ENCODE measurements at places on chromosomes 5 and 9.
A peak's percentile ranks its signal among the peaks of the same experiment; 100 is the strongest.

DNA sequence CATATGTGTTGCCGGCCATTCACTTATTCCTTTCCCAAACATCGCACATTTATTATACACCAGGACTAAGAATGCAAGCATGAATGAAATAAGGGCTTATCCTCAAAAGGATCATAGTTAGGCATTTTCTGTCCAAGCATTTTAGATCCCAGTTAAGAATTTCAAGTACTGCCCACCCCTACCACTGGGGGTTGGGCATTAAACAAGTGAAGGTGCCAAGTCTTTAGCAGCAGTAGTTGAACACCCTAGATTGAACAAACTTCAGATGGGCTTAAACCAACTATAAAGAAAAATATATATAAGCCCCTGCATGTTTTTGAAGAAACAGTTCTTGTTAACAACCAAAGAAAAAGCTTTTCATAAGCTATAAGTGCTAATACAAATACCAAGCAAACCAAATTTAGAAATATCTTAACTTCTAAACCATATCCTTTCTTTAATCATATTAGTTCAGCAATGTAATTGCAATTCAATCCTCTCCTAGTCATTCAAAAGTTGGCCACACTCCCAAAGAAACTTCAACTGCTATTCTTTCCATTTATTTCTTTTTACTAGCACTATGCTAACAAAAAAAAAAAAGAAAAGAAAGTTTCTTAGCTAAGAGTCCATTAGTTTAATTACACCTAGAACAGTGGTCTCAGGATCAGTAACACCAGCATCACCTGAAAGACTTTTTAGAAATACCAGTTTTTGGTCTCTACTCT lies 149.8 kb downstream of the MLLT3 start:
- no peak for DNase-seq

DNA sequence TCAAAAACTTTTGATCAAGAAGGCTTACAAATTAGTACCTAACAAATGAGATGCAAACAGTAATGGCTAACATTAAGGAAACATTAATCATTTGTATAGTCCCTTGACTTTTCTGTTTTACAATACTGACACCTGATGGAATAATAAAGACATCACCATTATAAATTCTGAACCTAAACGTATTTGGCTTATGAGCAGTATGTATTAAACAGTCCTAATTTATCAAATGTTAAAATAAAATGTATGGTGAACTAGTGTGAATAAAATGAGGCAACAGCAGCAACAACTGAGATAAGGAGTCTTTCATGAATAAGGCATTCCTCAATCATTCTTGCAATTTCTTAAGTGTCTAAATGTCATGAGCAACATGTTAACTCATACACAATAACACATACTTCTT lies 6.0 kb downstream of the PUM3 start:
- DNase-seq, result no peak

GRCh38 chr9:70975821-70976220 lies 145.6 kb downstream of the TRPM3 start:
- DNase-seq, result no peak

DNA sequence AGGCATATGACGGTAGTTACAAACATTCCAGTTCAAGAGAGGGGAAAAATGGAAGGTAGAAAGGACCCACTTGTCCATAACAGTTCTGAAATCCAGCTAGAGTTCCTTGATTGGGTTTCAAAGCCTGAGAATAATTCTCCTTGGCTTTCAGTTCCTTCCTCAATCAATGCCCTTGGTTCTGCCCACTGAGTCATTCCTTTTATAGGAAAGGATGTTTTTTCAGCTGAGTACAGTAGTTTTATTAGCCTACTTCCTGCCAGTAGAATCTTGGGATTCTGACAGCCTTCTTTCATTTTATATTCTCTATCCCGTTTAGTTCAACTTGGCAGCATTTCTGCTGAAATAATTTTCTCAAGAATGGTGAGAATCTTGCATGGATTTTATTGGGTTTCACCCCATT lies 386.9 kb upstream of the SMC2 start:
- DNase-seq, result no peak

DNA sequence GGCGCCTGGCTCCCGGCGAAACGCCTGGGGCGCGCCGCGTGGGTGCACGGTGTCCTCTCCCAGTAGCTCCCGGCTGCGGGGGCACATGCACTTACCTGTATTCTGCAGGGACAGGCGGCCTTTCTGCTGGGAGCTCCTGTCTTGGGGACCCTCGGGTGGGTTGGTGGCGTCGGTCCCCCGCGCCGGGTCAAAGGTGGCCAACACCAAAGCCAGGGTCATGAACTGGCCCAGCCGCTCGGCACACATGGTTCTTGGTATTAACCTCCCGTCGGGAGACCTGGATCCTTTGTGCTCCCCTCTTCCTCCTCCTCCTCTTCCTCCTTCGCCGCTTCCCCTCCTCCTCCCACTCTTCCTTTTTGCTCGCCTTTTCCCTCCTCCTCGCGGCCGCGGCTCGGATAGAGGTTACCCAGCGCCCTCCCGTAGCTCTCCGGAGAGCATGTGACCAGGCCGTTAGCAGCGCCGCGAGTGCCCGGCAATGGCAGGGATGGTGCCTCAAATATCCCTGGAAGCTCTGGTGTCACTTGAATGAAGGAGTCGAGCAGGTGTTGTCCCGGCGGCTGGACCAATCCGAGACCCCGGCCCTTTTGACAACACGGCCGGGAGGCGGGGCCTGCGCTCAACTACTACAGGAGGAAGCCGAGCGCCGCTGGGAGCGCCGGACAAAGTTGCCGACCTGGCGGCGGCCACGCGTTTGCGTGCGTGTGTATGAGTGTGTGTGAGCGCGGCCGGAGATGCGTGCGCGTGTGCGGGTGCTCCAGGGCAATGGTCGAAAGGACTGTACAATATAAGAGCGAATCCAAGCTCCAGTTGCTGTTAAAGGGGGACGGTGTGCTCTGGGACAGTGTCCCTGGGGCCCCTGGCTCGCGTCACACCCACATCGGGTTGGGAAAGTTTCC lies at the start of gene STC2:
STC2 (minus strand) TSS at position 467 of the 896 bp plus-strand sequence; CDS start at position 246, 221 bp downstream.
- DNase-seq, result no peak

DNA sequence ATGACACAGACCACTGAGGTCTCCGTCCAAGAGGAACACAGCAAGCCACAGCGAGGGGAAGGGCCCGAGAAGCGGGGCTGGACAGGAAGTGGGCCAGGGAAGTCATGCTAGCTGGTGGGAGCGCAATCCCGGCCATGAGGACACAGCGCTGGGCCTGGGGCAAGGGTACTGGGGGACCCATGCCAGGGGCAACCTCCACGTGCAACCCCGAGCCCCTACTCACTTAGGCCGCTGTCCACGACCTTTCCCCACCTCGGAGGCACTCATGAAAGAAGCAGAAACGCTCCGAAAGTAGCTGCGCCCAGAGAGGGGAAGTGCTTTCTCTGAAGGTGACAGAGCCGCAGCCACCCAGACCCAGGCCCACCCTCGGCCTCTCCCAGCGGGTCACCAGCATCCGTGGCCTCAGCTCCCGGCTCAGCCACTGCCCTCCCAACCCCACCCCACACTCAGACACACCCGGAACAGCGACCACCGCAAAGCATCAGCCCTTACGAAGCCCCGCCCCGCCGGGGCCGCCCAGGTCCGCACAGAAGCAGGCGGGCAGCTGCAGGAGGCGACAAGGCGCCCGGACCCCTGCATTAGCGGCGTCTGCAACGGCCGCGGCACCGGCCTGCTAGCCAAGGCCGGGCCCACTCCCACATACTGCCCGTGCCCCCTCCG lies 782 bp downstream of the BICD2 start:
- DNase-seq, result no peak

GRCh38 chr9:130441031-130441430 lies 3.7 kb upstream of the ASS1 start:
- no peak for DNase-seq

- no peak for DNase-seq
Measured at GRCh38 chr5:71471193-71471592, 15.7 kb downstream of the BDP1 start.

- DNase-seq, result no peak
Measured at GRCh38 chr5:33283243-33283642, 157.5 kb upstream of the TARS1 start.

DNA sequence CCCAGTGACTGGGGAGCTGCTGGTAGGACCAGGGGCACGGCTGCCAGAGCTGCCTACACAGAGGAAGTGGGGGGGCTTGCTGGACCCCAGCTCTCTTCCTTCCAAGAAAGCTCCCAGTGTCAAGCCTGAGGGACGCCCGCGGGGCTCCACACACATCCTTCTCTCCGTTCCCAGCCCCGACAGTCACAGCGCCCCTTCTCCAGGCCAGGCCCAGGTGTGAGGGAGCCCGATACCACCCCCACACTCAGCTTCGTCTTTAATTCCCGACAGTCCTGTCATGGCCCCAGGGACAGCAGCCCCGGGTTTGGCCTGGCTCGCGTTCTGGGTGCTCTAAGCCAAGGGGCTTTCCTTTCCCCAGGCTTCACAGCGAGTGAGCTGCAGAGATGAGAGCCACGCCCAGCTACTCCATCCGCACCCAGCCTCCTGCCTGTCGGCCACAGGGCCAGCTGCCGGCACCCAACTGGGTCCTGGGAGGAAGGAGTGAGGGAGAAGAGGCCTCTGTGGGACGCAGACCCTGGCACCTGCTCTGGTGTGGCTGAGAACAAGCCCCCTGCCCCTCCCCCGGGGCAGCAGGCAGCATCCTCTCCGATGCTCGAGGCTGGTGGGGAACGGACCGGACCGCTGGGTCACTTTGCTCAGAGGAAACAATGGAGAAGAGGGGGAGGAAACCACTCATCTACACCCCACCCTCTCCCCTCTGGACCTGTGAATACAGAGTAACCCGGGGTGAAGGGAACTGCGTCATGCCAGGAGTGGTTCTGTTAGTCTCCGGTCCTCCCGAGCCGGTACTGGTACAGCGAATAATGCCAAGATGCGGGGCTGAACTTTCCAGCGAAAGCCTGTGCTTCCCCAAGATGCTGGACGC lies 53.9 kb upstream of the PHYKPL start:
- no peak for DNase-seq

DNA sequence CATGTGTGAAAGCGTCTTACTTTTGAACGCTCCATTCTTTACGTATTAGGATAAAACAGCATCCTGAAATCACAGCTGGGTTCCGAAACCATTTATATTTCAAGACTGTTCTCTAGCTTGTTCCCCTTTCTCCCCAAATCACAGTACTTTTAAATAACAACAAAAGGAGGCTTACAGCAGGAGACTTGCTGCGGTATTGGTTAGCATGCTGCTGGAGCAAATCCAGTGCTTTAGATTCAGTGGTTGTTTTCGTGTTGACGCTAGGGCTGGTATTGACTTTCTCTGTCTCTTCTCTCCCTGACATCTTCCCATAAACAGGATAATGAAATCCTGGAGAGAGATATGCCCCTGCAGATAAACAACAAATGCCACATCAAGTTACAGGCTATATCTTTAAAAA lies 103.1 kb downstream of the ZNF608 start:
- no peak for DNase-seq

DNA sequence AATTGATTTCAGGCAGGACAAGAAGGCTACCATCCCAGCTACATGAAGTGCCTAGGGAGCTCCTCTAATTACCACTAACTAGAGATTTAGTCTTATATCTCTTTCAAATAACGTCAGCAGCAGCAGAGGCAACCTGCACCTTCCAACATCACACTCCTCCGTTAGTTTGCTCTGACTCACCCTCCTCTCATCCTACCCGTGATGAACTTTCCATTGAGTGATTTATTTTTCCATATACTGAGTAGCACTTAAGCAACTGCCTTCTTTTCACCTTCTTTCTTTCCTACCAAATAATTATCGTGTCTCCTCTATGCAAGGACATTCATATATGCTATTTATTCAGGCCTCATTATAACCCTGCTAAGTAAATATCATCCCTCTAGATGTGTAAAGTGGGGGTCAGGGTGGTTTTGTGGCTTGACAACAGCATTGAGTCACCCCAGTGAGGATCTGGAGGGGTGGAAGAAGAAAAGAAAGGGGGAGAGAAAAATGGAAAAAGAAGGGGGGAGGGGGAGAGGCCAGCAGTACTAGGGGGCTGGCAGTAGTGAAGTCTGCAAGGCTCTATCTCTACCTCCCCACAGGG lies 64.6 kb upstream of the CAST start:
- DNase-seq, result no peak

GRCh38 chr5:168020542-168021294 lies 270.7 kb upstream of the WWC1 start:
- DNase-seq, result no peak

DNA sequence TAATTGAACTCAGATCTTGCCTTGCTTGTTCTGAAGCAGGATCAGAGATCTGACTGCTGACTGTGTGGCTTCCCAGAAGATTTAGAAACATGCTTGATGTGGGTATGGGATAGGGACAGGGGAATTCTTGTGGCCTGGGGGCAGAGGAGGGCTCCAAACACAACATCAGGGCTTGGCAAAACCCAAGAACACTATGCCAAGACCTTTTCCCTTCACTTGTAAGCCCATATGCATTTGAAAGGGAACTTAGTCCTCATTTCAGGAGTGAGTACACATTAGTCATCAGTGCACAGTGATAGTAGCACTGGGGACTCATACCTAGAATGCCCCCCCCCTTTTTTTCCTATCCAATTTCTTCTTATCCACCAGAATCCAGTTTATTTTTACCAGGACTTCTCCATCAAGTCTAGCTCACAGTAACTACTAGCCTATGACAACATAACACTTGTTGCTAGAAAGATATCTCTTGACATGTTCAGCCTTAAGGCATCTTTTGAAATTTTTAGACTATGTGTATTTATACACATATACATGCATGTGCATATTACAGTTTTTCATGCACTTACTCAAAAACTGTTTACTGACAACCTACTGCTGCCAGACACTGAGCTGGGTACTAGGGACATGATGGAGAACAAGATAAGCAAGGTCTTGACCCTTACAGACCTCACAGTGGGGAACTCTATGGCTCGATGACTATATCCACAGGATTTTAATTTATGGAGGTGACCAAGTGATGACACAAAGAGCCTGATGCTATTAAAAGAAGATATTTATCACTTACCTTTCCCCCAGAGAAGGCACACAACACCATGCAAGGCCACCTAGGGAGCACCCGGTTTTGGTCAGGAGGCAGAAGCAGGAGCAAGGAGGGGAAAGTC lies 158.3 kb upstream of the MAP3K1 start:
- no peak for DNase-seq

DNA sequence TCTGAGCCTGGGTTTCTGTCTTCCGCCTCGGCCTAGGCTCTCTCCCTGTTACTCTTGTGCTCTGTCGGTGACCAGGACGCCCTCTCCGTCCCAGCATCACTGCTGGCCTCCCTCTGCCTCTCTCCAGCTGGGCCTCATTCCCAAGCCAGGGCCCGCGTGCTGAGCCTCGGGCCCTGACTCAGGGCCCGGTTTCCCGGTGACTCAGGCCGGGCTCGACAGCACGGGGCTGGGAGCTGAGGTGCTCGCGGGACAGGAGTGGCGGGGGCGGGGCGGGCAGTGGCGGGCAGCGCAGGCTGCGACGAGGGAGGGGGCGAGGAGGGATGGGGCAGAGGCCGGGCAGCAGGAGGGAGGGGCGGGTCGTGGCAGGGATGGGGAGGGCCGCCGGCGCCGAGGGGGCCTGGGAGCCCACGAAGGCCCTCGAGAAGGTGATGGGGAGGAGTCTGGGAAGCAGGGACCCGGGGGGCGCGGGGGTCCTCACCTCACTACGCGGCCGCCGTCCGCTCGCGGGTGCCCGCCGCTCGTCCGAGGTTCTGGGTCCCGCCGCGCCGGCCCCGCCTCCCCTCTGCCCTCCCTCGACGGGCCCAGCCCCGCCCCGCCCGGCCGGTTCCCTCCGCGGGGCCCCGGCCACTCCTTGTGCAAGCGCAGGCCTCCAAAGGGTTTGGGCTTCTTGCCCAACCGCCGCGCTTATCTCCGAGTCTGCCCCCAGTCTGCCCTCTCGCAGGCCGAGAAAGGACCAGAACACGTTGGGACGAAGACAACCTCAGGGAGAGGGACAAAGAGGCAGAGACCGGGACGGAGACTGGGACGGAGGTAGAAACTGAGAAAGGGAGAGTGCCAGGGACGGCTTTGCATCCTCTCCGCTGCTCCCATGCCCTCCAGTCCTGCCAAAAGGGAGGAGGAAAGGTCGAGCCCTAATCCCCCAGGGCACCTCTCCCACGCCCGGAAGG lies at the start of gene ARAP3:
ARAP3 (minus strand) TSS at position 536 of the 947 bp plus-strand sequence. CDS start 1,744 bp downstream, outside the sequence.
- peak; percentile 25 for DNase-seq

All from activated CD4-positive, alpha-beta T cell treated with anti-CD3 and anti-CD28 coated beads, Interleukin-2, amount 50 U/mL, for 4 hours (primary cell).